Cortex of kidney (tissue), 1 donor: ENCODE measurements at places on chromosomes 3 and 15.

DNA sequence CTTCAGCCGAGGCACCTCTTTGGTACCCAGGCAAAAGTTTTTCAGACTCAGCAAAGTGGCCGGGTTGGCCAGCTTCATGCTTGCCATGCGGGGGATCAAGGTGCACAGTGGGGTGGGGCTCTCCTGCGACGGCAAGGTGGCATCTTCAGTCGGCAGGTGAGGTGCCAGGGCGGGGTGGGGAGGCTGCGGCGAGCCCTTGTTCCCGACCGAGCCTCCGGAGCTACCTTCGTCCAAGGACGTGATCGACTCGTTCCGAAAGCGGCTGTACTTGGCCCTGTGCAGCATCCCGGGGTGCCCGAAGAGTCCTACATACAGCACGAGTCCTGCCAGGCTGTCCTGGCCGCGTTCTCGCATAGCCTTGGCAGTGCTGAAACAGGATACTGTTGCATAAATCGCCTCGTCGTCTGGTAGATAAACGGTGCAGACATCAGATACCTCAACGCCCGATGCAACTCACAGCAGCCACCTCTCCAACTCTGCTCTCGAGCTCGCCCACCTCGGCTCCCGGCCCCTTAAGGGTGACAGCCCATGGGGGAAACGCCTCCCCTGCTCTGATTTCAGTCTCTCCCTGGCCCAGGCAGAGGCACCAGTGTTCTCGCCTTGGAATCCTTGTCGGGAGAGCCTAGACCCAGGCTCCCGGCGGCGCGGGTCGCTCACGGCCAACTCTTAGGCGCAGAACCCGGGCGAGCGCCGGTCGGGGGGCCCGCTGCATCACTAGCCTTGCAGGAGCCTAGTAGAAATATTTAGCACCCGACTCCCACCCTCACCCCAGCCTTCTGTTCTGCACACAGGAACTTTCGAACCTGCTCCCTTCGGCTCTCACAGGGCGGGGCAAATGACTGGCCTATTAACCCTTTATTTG, 826 bp downstream of the SHC4 start:
- DNase-seq, result no peak

GRCh38 chr3:136334209-136334608, 84.1 kb downstream of the PCCB start:
- no peak for DNase-seq

DNA sequence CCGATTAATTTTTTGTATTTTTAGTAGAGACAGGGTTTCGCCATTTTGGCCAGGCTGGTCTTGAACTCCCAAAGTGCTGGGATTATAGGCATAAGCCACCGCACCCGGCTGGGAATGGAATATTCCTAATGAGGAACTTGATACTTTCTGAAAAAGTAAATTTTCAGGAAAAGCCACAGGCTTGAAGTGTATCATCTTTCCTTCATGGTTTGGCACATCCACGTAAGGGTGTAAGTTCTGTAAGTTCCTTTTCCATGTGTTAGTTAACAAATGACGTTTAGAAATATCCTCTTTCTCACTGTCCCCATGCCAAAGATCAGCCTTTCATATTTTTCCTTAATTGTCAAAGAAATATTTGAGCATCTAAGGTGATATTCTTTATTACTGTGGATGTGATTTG, 24.9 kb downstream of the TMEM45A start:
- no peak for DNase-seq

DNA sequence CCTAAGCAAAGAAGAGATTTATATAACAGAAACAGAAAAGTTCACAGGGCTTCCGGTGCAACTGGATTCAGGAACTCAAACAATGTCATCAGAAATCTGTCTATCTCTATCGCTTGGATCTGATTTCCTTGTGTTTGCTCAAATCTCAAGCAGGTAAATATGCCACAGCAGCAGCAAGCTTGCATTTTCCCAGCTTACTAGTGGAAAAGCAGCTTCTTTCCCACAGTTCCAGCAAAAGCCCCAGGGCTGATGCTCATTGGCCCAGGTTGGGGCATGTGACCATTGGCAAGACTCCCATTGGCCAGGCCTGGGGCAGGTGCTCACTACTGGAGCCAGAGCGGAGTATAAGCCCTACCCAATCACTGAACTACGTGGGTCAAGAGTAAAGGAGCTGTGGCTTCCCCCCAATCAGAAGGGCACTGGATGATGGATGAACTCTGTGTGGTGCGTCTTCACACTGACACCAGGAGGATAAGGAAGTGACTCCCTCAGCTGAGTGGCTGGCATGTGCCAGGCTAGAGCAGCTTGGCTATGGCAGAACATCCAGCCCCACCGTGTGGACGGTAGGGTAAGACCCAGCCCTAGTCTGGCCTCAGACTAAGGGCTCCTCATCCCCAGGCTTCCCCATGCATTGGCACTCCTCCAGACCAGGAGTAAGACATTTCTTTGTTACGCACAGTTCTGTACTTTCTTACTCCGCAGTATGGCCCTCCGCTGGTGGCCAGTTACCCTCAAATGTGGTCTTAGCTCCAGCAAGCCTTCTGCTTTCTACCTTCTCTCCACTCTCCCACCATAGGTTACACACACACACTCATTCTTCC, 13.1 kb upstream of the VIPR1 start:
- DNase-seq, result no peak

DNA sequence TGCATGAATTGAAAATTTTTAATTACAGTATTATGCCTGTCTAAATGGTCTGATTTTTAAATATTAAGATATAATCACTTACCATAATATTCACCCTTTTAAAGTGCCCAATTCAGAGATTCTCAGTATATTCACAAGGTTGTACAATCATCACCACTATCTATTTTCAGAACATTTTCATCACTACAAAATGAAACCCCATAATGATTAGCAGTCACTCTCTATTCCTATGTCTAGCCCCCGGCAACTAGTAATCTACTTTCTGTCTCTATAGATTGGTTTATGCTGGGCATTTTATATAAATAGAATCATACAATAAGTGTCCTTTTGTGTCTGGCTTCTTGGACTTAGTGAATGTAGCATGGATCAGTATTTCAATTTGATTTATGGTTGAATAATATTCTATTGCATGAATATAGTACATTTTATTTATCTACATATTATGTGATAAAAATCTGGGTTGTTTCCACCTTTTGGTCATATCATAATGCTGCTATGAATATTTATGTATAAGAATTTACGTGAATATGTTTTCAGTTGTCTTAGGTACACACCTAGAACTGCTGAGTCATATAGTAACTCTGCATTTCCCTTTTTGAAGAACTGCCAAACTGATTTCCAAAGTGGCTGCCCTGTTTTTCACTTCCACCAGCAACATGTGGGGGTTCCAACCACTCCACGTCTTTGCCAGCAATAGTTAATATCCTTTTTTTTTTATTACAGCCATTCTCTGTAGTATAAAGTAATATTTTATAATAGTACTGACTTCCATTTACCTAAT, 485.7 kb upstream of the ZNF385D start:
- DNase-seq, result no peak

DNA sequence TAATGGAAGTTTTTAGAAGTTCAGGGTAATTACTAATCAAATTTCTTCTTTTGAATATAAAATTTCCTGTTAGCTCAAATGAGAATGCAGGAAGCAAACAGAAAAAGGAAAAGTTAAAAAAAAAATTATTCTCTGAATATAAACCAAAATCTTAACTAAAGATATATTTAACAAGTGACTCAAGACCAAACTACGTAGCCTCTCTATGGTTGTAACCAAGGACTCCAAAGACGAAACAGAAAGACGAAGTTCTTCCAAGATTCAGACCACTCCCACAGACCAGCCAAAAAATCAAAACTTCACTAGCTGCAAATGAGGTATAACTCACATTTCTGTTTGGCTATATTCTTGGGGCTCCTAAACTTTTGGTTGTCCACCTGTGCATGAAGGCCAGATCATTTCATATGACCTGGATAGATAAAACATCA, 846.5 kb upstream of the ALCAM start:
- DNase-seq, result no peak

DNA sequence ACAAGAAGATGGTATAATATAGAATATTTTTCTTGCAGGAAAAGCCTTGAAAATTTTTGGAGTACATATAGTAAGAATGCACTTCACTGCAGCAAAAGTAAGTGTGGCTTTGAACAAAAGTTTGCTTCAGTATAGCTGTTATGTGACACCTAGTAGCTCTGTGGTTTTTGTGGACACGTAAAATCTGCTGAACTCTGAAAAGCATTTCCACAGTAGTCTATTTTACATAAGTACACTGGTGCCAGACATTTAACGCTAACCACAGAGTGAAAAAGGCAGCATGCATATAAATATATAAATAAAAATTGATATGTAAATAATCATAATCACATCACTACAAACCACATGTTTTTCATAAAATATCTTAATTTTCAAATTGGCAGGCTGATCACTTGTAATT, 39.8 kb downstream of the CGGBP1 start:
- no peak for DNase-seq

GRCh38 chr3:71022551-71023335, 560.8 kb downstream of the FOXP1 start:
- no peak for DNase-seq

GRCh38 chr15:51727141-51727897, 10.1 kb downstream of the LYSMD2 start:
- no peak for DNase-seq

DNA sequence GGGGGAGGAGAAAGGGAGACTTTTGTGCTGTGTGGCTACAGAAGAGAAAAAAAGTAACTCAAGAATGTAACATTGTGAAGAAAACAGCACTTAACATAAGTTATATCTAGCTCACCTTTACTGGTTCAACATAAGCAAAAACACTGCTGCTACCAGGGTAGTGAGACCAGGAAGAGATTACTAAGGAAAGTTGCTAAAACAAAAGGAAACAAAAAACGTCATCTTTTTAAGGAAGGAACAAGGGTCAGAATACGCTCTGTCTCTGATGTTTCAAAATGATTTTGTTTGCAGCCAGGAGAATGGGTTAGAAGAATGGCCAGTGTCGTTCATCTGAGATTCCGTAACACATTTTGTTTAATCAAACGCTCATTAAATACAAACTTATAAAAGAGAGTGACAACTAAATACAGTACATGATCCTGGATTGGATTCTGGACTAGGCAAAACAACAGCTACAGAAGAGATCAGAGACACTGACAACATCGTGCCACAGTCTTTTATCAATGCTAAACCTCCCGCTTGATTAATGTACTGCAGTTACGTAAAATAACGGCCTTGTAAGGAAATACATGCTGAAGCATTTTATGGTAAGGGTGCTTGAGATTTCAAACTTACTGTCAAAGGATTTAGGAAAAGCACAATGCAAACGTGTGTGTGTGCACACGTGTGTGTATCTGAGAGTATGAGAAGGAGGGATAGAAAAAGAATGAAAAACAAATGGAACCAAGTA, 67.7 kb downstream of the FOXP1 start:
- no peak for DNase-seq

- no peak for DNase-seq
Observed at GRCh38 chr3:31829010-31829409, 152.1 kb downstream of the OSBPL10 start.

- DNase-seq, result no peak
Observed at GRCh38 chr3:187617213-187617612, 53.0 kb downstream of the SST start.

- DNase-seq, result no peak
Observed at GRCh38 chr15:40999190-40999589, 45.9 kb downstream of the CHAC1 start.

- DNase-seq, result no peak
Observed at GRCh38 chr15:43774062-43774461, 2.7 kb downstream of the ELL3 start.

GRCh38 chr3:64340641-64341101, 115.4 kb upstream of the PRICKLE2 start:
- no peak for DNase-seq

DNA sequence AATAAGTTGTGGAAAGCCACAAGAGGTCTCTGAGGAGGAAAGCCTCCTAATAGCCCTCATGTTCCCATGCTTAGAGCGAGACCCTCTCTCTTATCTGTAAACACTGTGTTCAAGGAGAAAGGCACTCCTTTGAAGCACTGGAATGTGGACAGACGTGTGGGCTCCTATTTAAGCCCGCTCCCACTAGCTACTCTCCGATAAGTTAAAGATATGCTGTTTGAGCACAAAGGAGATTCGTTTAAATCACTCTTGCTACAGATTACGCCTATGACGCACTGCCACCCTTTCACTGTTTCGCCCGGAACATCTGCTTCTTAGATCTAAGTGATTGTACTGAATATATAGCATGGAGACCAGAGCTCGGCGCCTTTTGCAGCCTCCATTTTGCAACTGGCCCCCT, 57.8 kb upstream of the FAM3D start:
- no peak for DNase-seq

GRCh38 chr3:129317014-129317771, 38.5 kb downstream of the HMCES start:
- DNase-seq, result no peak

DNA sequence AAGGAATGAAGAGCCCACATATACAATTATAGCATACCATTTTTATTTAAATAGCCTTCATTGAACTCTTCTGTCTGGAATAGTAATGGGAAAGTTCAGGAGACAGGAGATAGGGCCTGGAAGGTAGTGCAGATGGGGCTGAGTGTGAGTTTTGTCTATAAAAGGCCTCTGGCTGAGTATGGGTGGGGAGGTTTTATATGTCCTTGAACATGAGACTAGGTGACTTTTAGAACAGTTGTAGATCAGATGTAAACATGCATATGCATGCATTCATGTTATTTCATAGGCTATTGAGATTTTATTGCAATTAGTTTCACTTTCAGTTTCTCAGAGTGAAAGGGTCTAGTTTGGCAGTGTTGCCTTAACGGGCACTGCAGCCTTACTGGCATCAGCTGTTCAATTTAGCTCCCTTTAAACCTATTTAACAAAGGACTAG, 27.1 kb downstream of the CGGBP1 start:
- DNase-seq, result no peak

DNA sequence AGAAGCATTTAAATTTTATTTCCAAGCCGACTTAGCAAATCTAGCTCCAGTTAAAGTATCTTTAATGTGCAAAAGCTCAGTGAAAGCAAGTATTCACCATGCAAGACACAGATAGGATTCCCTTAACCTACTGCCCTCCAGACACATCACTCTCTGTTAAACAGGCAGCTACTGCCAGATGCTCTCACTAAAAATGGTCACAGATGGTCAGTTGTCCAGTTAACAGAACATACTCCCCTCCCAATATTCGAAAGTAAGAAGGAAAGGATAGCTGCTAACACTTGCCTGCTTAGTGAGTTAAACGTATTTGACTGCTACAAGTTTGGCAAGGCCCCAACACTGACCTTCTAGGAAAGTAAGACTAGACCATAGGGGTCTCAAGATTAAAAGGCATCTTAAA, 73.7 kb downstream of the PRTG start:
- no peak for DNase-seq

- DNase-seq, result no peak
Observed at GRCh38 chr3:180911876-180912303, 580 bp upstream of the FXR1 start.

DNA sequence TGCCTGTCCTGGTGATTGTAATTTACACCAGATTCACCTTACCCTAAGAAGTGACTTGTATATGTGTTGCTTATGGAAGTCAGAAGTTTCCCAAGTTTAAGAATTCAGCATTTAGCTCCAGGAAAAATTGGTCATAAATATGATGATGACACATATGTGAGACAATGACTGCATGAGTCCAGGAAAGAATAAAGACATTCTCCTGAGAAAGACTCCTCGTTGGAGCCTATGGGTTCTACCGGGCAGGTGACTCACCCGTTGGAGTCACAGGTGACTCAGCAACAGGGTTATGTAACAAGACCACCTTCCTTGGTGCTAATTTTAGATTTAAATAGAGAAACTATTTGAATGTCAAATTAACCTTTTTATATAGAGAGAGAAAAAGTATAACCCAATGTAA, 662.4 kb downstream of the FHIT start:
- DNase-seq, result no peak
